Fibroblast of skin of left biceps (primary cell): ENCODE measurements at places on chromosomes 5 and 9.

DNA sequence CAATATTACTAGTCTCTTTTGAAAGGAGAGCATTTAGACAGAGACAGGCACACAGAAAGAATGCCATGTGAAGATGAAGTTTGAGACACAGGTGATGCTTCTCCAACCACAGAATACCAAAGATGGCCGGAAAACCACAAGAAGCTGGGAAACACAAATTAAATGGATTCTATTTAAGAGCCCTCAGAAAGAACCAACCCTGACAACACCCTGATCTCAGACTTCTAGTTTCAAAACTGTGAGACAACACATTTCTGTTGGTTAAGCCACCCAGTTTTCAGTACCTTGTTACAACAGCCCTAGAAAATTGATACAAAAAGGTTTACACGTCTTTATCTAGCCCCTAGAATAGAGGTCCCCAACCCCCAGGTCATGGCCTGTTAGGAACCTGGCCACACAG, 79.8 kb upstream of the CCNG1 start:
- DNase-seq: no peak

DNA sequence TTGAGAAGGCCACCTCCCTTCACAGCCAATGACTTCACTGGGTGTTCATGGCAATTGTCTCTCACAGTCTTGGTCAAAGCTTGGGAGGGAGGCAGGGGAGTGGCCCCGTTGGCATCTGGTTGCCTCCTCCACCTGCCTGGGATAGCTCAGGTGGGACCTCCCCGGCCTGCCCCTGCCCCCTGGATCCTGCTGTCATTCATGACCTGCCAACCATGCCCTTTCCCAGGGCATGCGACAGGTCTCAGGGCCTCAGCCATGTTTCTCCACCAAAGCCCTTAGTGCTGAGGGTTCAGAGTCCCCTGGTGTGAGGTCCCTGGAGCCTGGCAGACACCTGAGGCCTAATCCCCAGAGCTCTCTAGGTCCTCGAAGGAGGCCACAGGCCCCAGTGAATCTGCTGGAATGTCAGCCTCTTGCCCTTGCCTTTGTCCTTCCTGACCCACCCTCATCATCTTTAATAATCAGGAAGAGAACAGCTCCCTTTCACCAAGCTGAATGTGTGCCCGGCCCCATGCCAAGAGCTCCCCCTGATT, 5.6 kb downstream of the DAB2IP start:
- DNase-seq: no peak

- DNase-seq: no peak
These were observed 256.4 kb upstream of the CDH6 start for GRCh38 chr5:30937070-30937469.

- DNase-seq: no peak
These were observed 353.5 kb downstream of the ADAMTS6 start for GRCh38 chr5:65128226-65128625.

DNA sequence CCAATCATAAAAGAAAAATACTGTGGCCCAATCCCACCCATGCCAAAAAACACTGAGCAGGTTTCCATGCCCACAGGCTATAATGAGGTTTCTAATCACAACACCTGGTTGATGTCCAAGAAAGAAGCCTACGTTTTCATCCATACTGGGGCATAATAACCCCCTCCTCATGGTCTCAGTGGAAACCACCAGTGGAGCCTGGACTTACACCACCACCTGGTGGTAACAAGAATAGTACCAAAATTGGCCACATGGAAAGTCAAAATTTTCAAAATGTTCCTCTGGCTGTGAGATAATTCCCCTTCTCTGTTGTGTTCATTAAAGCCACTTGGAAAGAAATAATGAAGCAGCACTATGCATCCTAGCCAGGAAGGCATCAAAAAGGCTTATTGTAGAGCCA, 687.3 kb upstream of the ST8SIA4 start:
- DNase-seq: peak; percentile 2

DNA sequence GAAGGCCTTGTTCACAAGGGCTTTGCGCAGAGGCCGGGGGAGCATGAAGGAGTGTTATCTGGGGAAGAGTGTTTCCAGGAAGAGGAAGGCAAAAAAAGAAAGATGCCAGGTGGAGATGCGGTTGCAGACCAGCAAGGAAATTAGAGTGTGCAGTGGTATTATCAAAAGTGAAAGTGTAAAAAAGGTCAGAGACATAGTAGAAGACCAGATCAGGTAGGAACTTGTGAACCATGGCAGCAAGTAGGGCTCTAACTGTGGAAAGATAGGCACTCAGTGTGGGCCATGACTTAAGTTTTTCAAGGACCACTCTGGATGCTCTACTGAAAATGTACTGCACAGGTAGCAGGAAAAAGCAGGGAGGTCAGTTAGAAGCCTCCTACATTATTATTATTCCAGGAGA, 90.1 kb upstream of the SPOCK1 start:
- no peak for DNase-seq

DNA sequence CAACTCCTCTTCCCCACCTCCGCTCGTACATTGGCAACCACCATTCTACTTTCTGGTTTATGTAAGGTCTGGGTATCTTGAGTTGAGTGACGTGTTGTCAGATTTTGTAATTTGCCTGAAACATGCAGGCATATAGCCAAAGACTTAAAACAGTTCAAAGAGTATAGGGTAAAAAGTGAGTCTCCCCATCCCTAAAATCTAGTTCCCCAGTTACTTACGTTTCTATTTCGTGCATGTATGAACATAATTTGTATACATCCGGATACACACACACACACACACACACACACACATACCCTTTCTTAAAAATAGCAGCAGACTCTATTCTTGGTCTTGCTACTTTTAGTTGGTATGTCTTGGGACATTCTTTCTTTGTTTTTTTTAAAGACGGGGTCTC, 915 bp downstream of the HSDL2 start:
- DNase-seq: no peak

GRCh38 chr5:180820788-180821321, 18.2 kb upstream of the MGAT1 start:
- no peak for DNase-seq

GRCh38 chr5:139459451-139459934, 3.0 kb downstream of the ECSCR start:
- DNase-seq: no peak

- DNase-seq: no peak
These were observed 13.3 kb downstream of the SLC6A3 start for GRCh38 chr5:1431896-1432295.

GRCh38 chr5:43049236-43049635, 9.1 kb upstream of the ANXA2R start:
- no peak for DNase-seq

- no peak for DNase-seq
These were observed 122.6 kb downstream of the RASEF start for GRCh38 chr9:82940376-82940775.

DNA sequence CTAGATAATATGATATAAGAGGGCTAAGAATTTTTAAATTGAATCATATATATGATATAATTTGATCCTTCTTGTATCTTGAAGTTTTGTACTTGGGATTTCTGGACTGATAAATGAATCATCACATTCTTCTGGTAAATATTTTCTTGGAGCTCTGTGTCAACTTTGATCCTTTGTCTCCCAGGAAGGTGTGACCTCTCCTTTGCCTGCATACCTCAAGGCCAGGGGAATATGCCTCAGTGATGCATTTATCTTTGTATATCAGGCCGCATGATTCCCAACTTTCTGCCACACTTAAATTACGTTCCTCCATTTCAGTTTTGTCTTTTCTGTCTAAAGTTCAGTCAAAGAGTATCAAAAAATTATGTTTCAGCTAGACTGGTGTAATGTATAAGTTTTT, 101.2 kb downstream of the NLN start:
- DNase-seq: no peak
